Breast epithelium (tissue), 4 donors: ENCODE measurements at places on chromosomes 5 and 9. TPM values are rescaled to one million over a fixed set of nuclear protein-coding genes. Genes with fewer than 3 reads are reported as not detected.

GRCh38 chr9:126851286-126851880, 9.1 kb upstream of the ZBTB34 start:
- no peak overlapping the region for H3K4me3 ChIP-seq
- H3K36me3 ChIP-seq = no peaks in the 10 kb centered on the region
- no peaks in the 10 kb centered on the region for H3K27me3 ChIP-seq
- H3K27ac ChIP-seq = no peak overlapping the region

GRCh38 chr5:86977190-86977589, 290.5 kb upstream of the RASA1 start:
- no peak overlapping the region for H3K27ac ChIP-seq
- no peak for DNase-seq
- H3K4me1 ChIP-seq = no peaks in the 10 kb centered on the region

GRCh38 chr9:76624391-76625048, 139.7 kb upstream of the PCA3 start:
- H3K27me3 ChIP-seq = no peaks in the 10 kb centered on the region
- no peak for DNase-seq
- H3K4me3 ChIP-seq = no peak overlapping the region
- no peaks in the 10 kb centered on the region for H3K36me3 ChIP-seq

DNA sequence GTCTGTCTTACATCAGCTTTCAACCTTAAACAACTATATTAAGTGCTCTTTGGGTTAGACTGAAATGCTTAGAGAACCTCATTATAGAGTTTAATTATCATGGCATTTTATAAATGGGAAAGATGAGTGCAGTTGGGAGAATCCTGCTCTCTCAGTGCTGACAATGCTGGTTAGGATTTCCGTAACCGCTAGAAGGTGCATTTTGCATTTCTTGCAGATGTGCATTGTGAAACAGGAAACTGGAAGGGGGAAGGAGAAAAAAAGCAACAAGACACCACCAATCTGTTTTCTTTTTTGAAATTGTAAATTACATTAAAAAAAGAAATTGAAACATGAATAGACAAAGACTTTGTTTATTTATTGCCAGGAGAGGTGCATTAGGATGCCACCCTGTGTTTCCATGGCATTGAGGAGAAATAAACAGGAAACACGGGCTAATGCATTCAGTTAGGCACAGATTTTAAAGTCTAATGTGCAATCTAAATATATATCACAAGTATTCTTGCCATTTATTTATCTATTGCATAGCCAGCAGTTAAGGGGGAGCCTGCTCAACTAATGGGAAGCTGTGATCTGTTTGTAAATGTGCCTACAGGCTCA, 478.9 kb downstream of the PSAT1 start:
- no peaks in the 10 kb centered on the region for H3K4me1 ChIP-seq
- no peak overlapping the region for H3K27ac ChIP-seq
- no peak for DNase-seq
- H3K4me3 ChIP-seq = no peak overlapping the region

DNA sequence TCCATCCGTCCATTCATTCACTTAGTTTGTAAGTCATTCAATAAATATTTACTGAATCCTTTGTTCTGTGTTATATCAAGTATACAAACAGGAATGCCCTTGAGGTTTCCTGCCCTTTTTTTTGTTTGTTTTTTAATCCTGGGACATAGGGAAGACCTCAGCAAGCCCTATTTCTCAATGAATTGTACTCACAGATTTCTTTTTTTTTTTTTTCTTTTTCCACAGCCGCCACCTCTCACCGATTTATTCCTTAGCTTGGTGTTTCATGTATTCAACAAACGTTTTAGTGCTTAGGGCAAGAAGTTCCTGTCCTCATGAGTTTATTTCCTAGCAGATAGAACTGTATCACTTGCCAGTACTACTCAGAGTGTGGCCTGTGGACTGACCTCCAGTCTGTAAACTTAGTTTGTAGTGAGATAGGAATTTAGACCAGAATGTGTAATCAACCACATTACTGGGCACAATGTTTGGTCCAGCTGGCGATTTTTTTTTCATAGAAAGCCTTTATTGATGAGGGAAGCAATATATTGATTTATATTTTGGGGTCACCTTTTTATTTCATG, 35.4 kb upstream of the C5orf47 start:
- DNase-seq = no peak
- H3K36me3 ChIP-seq = peaks cover 15% of the 10 kb centered on the region

GRCh38 chr5:143781993-143782520, 29.9 kb upstream of the HMHB1 start:
- no peak overlapping the region for H3K4me3 ChIP-seq
- H3K27me3 ChIP-seq = no peaks in the 10 kb centered on the region
- DNase-seq = no peak
- no peak overlapping the region for H3K27ac ChIP-seq
- no peaks in the 10 kb centered on the region for H3K4me1 ChIP-seq

GRCh38 chr5:41790038-41790776, 80.0 kb downstream of the OXCT1 start:
- no peak for DNase-seq
- no peaks in the 10 kb centered on the region for H3K27me3 ChIP-seq

GRCh38 chr5:135980620-135981019, 25.8 kb upstream of the LECT2 start:
- no peak overlapping the region for H3K4me3 ChIP-seq
- no peak overlapping the region for H3K27ac ChIP-seq
- no peak for DNase-seq

DNA sequence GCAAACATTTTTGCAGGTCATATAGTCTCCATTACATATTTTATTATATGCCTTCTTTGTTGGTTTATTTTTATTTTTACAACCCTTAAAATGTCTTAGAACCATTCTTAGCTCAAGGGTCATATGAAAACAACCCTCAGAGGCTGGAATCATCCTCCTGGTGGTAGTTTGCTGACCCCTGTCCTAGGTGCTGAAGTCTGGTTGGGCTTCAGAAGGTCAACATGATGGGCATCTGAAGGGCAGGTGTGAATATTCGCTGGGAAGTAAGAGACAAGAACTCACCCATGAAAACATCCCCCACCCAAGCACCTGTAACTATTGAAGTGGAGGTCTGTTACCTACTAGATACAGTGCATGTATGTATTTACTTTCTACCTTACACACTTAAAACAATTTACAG, 75.4 kb downstream of the OSMR start:
- no peak overlapping the region for H3K4me3 ChIP-seq
- H3K36me3 ChIP-seq = peaks cover 5% of the 10 kb centered on the region
- DNase-seq = no peak
- no peaks in the 10 kb centered on the region for H3K27me3 ChIP-seq
- H3K4me1 ChIP-seq = no peaks in the 10 kb centered on the region

GRCh38 chr9:134386951-134387831, 60.9 kb downstream of the RXRA start:
- peaks cover 34% of the 10 kb centered on the region for H3K4me1 ChIP-seq
- DNase-seq = peak; percentile 64
- peak overlapping the region; percentile 42 for H3K27ac ChIP-seq
- no peaks in the 10 kb centered on the region for H3K36me3 ChIP-seq
- no peak overlapping the region for H3K4me3 ChIP-seq
- no peaks in the 10 kb centered on the region for H3K27me3 ChIP-seq

DNA sequence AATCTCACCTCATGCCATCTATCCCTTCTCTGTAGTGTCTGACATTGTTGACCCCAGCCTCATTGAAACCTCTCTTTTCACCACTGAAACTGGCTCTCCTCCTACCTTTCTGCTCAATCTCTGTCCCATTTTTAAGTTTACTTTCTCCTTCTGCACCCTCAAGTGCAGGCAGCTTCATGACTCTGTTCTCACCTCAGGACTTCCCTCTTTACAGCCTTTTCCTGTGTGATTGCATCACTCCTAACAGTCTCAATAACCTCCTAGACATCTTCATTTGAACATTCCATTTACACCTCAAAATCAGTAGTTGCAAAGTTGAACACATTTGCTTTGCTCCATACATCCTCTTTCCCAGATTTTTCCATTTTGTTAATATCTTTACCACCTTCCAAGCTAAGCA, 172.1 kb downstream of the RASEF start:
- no peak overlapping the region for H3K4me3 ChIP-seq
- no peaks in the 10 kb centered on the region for H3K27me3 ChIP-seq
- no peak for DNase-seq
- no peaks in the 10 kb centered on the region for H3K4me1 ChIP-seq
- H3K36me3 ChIP-seq = no peaks in the 10 kb centered on the region

DNA sequence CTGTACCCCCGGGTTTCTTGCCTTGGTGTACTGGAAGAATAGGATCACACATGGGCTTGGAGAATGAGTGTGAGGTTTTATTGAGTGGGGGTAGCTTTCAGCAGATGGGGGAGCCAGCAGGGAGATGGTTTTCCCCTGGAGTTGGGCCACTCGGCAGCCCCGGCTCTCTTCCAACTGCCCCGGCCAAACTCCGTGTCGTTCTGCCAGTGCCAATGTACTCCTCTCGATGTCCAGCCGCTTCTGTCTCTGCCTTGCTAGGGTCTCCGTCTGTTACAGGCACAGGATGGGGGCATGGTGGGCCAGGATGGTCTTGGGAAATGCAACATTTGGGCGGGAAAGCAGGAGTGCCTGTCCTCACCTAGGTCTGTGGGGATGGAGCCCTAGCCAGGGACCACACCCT, 7.6 kb upstream of the PLPP6 start:
- H3K4me3 ChIP-seq = no peak overlapping the region
- DNase-seq = no peak
- no peak overlapping the region for H3K27ac ChIP-seq
- H3K36me3 ChIP-seq = no peaks in the 10 kb centered on the region

- H3K4me3 ChIP-seq = no peak overlapping the region
- no peak for DNase-seq
- no peaks in the 10 kb centered on the region for H3K27me3 ChIP-seq
- H3K4me1 ChIP-seq = no peaks in the 10 kb centered on the region
- no peaks in the 10 kb centered on the region for H3K36me3 ChIP-seq
Measured at GRCh38 chr9:107933097-107933496, 443.5 kb upstream of the KLF4 start.

GRCh38 chr9:265209-265870, 50.7 kb downstream of the DOCK8 start:
- H3K4me3 ChIP-seq = no peak overlapping the region
- H3K36me3 ChIP-seq = no peaks in the 10 kb centered on the region
- no peak overlapping the region for H3K27ac ChIP-seq
- no peak for DNase-seq
- H3K4me1 ChIP-seq = no peaks in the 10 kb centered on the region

GRCh38 chr9:77909306-77909705, 122.3 kb downstream of the GNAQ start:
- no peak overlapping the region for H3K27ac ChIP-seq
- H3K27me3 ChIP-seq = no peaks in the 10 kb centered on the region
- no peak overlapping the region for H3K4me3 ChIP-seq

The NPR2 gene
- total RNA-seq = 34.2 TPM

The FOXD4L6 gene
- 0.15 TPM for total RNA-seq

The PKN3 gene
- 7.0 TPM for total RNA-seq

The CARTPT gene
- total RNA-seq = not detected

The C5orf58 gene
- total RNA-seq = 0.80 TPM

The KIF27 gene
- 6.9 TPM for total RNA-seq
